ENCODE measurements at places on chromosomes 5 and 9. TPM values are rescaled to one million over a fixed set of nuclear protein-coding genes. Genes with fewer than 3 reads are reported as not detected.

- no peaks in the 10 kb centered on the region for H3K36me3 ChIP-seq
- no peak overlapping the region for H3K27ac ChIP-seq
- H3K4me3 ChIP-seq, result no peak overlapping the region
Observed at GRCh38 chr9:107389617-107390071, 99.9 kb downstream of the KLF4 start.

DNA sequence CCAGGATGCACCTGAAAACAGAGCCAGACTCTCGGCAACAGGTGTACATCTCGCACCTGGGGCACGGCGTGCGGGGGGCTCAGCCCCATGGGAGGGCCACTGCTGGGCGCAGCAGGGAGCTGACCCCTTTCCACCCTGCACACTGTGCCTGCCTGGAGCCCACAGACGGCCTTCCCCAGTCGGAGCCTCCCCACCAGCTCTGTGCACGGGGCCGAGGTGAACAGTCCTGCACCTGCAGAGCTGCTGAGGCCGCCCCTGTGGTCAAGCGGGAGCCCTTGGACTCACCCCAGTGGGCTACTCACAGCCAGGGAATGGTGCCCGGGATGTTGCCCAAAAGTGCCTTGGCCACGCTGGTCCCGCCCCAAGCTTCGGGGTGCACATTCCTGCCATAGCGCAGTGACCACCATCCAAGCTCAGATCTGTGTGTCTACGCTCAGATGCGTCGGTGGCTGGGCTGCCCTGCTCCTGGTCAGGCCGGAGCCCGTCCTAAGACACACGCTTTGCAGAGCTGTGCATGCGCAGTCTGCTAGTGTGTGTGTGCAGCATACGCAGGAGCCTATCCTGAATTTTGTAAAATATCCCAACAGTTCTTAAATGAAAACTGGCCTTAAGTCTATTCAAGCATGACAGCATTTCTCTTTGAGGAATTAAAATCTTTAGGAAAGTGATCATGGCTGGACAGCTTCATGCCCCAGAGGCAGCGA, 8.4 kb upstream of the EXOC3 start:
- H3K4me3 ChIP-seq, result no peak overlapping the region
- no peaks in the 10 kb centered on the region for H3K27me3 ChIP-seq
- H3K27ac ChIP-seq, result no peak overlapping the region

GRCh38 chr9:136059321-136059791, 35.7 kb downstream of the NACC2 start:
- no peak overlapping the region for H3K4me3 ChIP-seq
- peaks cover 75% of the 10 kb centered on the region for H3K4me1 ChIP-seq
- no peaks in the 10 kb centered on the region for H3K36me3 ChIP-seq
- H3K27ac ChIP-seq, result peak overlapping the region; percentile 62
- peak; percentile 75 for DNase-seq
- no peaks in the 10 kb centered on the region for H3K27me3 ChIP-seq

- H3K4me1 ChIP-seq, result peaks cover 20% of the 10 kb centered on the region
- peak overlapping the region; percentile 58 for H3K27ac ChIP-seq
- no peak for DNase-seq
- peaks cover 65% of the 10 kb centered on the region for H3K27me3 ChIP-seq
- no peaks in the 10 kb centered on the region for H3K36me3 ChIP-seq
Observed at GRCh38 chr5:38433160-38433861, 123.1 kb downstream of the LIFR start.

- no peaks in the 10 kb centered on the region for H3K36me3 ChIP-seq
- no peaks in the 10 kb centered on the region for H3K4me1 ChIP-seq
- DNase-seq, result no peak
- no peak overlapping the region for H3K4me3 ChIP-seq
- no peak overlapping the region for H3K27ac ChIP-seq
Observed at GRCh38 chr5:134246771-134247427, 21.0 kb upstream of the PPP2CA start.

DNA sequence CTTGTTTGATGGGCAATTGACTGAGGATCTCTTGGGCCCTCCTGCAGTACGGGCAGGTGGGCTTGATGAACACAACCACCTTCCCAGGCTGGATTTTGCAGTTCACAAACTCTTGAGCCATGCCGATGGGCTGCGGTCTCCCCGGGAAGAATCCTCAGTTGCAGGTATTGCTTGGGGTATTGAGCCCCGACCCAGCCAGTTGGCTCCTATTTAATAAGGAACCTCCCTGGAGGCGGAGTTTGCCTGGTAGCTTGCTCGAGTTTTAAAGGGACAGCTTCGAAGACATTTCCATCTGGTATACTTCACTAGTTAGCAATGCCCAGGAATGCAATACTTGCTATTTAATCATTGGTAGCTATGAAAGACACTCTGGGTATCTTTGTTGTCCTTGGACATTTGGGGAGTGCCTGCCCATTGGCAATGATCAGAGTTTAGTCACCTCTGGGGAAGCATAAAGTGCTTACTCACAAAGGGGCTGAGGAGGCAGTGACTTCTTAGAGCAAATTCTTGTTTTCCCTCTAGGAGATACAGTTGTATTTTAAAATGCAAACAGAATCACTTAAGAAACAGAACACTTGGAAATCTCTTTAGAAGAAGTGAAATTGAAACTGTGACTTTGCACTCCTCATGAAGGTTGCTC, at the start of gene GLRX:
TSS of gene GLRX (minus strand) at position 185 of the 640 bp plus-strand sequence. CDS start at position 121, 64 bp downstream.
- no peaks in the 10 kb centered on the region for H3K36me3 ChIP-seq
- H3K4me1 ChIP-seq, result peaks cover 61% of the 10 kb centered on the region
- H3K27ac ChIP-seq, result peak within 1 kb of the TSS; percentile 96
- no peaks in the 10 kb centered on the region for H3K27me3 ChIP-seq
- H3K4me3 ChIP-seq, result peak within 1 kb of the TSS; percentile 88

GRCh38 chr9:83432104-83432627, 106.0 kb downstream of the FRMD3 start:
- H3K4me1 ChIP-seq, result peaks cover 47% of the 10 kb centered on the region
- no peaks in the 10 kb centered on the region for H3K27me3 ChIP-seq

- no peaks in the 10 kb centered on the region for H3K4me1 ChIP-seq
- no peak for DNase-seq
- H3K27ac ChIP-seq, result no peak overlapping the region
- H3K36me3 ChIP-seq, result peaks cover 17% of the 10 kb centered on the region
- no peak overlapping the region for H3K4me3 ChIP-seq
- no peaks in the 10 kb centered on the region for H3K27me3 ChIP-seq
Observed at GRCh38 chr9:26974927-26975326, 18.7 kb downstream of the IFT74 start.

- H3K4me3 ChIP-seq, result no peak overlapping the region
- H3K36me3 ChIP-seq, result no peaks in the 10 kb centered on the region
- no peak for DNase-seq
- H3K4me1 ChIP-seq, result peaks cover 10% of the 10 kb centered on the region
- no peaks in the 10 kb centered on the region for H3K27me3 ChIP-seq
Observed at GRCh38 chr5:115579216-115579615, 23.1 kb downstream of the TICAM2 start.

- H3K4me3 ChIP-seq, result no peak overlapping the region
- no peak for DNase-seq
- H3K27me3 ChIP-seq, result no peaks in the 10 kb centered on the region
- H3K4me1 ChIP-seq, result peaks cover 28% of the 10 kb centered on the region
- H3K36me3 ChIP-seq, result peaks cover 12% of the 10 kb centered on the region
Observed at GRCh38 chr5:79992891-79993657, 2.0 kb upstream of the MTX3 start.

DNA sequence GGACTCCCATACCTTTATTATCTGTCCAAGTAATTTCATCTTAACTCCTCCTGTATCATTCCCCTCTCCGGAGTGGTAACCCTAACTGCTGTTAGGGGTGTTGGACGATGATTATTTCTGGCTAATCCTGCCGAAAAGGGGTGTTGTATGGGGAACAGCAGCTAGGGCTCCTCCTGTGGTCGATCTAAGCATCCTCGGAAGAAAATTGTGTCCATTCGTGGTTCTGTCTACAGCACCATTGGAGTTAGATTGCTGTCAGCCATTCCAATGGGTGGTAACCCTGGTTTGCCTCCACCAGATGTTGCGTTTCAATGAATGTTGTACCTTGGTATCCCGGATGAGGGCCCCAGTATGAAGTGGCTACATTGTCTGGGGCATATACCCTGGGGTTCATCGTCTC, 35.6 kb upstream of the LMNB1 start:
- no peaks in the 10 kb centered on the region for H3K36me3 ChIP-seq
- H3K27me3 ChIP-seq, result no peaks in the 10 kb centered on the region
- no peak for DNase-seq
- no peak overlapping the region for H3K27ac ChIP-seq

CLIC3 gene
- total RNA-seq, result 4.5 TPM

SPINK4 gene
- total RNA-seq, result not detected

CDO1 gene
- 11.1 TPM for total RNA-seq

Measured in spleen (tissue), 13 donors.